ENCODE measurements at places on chromosomes 3 and 15.

GRCh38 chr15:45186771-45187577, 792 bp downstream of the SHF start:
- no peak for DNase-seq

GRCh38 chr3:187964760-187965159, 189.2 kb upstream of the LPP start:
- DNase-seq: no peak

GRCh38 chr15:55389264-55389607, 18.9 kb downstream of the CCPG1 start:
- no peak for DNase-seq

GRCh38 chr15:81189583-81190283, 6.9 kb upstream of the IL16 start:
- DNase-seq: no peak

GRCh38 chr3:74607803-74608202, 6.7 kb downstream of the CNTN3 start:
- no peak for DNase-seq

DNA sequence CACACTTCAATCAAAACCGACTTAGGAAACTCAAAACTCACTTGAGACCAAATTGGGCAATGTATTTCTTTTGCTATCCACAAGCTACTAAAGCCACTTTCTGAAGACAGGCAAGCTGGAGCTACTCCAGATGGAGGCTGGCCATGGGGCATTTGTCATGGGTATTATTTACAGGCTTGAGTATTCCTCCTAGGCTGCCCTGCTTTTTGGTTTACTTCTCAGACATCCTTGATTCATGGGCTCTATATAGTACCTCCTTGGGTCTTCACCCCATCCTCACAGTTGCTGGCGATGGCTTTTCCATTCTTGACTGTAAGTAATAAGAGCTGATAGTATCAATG, 18.6 kb upstream of the SYNM start:
- no peak for DNase-seq

GRCh38 chr3:114557791-114558190, 264.0 kb downstream of the TIGIT start:
- DNase-seq: no peak

- no peak for DNase-seq
Measured at GRCh38 chr15:62850318-62850717, 192.2 kb upstream of the TPM1 start.

DNA sequence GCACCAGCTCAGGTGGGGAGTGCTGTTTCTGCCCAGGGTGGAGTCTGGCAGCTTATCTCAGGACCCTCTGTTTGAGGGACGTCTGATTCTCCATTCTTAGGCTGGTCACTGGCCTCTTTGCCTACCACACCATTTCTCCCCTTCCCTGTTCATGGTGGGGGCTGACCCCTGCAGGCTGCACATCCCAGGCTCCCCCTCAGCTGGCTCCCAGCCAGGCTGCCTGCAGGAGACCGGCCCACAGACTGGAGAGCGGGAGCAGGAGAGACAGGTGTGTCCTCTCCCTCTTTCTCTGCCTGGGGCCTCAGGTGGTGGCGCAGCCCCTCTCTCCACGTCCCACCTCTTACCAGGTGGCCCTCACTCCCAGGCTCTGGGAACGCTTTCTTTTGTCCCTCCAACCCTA, 60.8 kb downstream of the RAB11A start:
- no peak for DNase-seq

- no peak for DNase-seq
Measured at GRCh38 chr3:119933207-119933606, 151.3 kb downstream of the NR1I2 start.

Data from left lung (tissue), 14 donors.